ENCODE measurements at places on chromosomes 5 and 9. TPM values are rescaled to one million over a fixed set of nuclear protein-coding genes. Genes with fewer than 3 reads are reported as not detected.

The BNC2 gene
- total RNA-seq = not detected

The ZNF366 gene
- not detected for total RNA-seq

The LAMC3 gene
- total RNA-seq = 0.19 TPM

The UQCRQ gene
- 128 TPM for total RNA-seq

The OR13C3 gene
- total RNA-seq = not detected

The C5orf52 gene
- total RNA-seq = not detected

The PCDHAC2 gene
- total RNA-seq = not detected

The OR2K2 gene
- not detected for total RNA-seq

The PLCXD3 gene
- total RNA-seq = not detected

The AK8 gene
- not detected for total RNA-seq

- no peak for DNase-seq
These were observed 180.5 kb upstream of the PTPRD start for GRCh38 chr9:10793306-10793705.

GRCh38 chr9:128298535-128299482, 22.7 kb downstream of the SWI5 start:
- no peak for DNase-seq

GRCh38 chr9:17970277-17970676, 391.4 kb downstream of the SH3GL2 start:
- no peak for DNase-seq

GRCh38 chr5:149379177-149379761, at the start of gene IL17B:
IL17B (minus strand) TSS chr5:149379292; CDS start chr5:149379225, 67 bp downstream.
- DNase-seq = no peak

GRCh38 chr9:129386812-129387177, 208.7 kb upstream of the IER5L start:
- no peak for DNase-seq

GRCh38 chr5:78746021-78746770, 97.6 kb upstream of the LHFPL2 start:
- no peak for DNase-seq

DNA sequence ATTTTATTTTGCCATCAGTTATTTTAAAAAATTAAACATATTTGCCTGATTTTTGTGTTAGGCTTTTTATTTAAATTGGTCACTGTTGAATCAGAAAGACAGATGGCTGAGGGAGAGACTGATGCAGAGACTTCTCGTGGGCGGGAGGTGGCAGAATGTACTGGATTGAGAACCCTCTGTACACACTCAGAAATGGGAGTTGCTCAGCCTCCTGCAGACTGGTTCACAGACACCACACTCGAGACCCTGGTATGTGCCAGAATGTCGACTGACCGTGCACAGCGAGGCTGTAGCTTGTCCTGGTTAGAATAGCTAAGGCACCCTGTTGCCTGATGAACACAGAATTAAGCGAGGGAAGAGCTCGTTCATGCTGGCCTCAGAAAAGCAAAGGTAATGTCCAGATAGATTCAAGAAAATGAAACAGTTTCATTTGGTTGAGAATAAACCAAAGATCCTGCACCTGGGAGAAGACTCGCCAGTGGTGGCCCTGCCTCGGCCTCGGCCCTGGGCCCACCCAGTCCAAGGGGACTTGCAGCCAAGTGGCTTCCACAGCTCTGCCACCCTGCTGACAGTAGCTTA, 71.3 kb upstream of the OTULINL start:
- DNase-seq = no peak

DNA sequence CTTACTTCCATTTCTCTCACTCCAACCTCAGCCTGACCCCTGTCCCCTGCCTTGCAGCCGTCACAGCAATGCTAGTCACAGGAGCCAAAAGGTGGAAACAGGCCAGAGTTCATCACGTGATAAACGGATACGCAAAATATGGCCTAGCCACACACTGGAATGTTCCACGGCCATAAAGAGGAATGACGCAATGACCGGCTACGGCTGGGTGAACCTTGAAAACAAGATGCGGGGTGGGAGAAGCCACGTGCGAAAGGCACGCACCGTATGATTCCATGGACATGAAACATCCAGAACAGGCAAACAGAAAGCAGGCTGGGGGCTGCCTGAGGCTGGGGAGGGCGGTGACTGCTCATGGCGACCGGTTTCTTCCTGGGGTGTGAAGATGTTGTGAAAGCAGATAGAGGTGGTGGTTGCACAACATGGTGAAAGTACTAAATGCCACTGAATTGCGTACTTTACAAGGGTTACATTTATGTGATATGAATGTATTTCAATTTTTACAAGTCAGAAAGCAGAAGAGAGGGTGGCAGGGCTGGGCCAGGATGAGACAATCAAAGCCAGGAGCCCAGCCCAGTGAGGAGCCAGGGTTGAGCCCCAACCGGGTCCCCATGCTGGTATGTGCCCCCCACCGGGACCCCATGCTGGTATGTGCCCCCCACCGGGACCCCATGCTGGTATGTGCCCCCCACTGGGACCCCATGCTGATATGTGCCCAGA, 117.8 kb upstream of the SARDH start:
- DNase-seq = no peak

GRCh38 chr9:81497091-81497490, 192.3 kb downstream of the TLE1 start:
- no peak for DNase-seq

DNA sequence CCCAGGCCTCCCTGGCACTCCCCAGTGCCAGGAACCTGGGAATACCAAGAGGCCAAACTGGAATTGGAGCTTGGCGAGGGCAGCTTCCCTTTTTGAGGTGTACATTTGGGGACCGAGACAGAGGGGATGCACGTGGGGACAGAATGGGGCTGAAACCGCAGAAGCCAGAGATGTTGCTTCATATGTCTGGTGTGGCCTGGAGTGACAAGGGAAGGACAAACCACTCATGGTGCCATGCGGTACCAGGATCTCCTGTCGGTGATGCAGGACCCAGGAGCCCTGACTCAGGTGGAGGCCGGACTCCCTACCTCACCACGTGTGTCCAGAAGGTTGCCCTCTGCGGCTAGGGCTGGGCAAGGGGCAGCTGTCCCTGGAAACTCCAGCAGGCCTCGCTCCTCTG, 4.0 kb upstream of the CSF2 start:
- no peak for DNase-seq

DNA sequence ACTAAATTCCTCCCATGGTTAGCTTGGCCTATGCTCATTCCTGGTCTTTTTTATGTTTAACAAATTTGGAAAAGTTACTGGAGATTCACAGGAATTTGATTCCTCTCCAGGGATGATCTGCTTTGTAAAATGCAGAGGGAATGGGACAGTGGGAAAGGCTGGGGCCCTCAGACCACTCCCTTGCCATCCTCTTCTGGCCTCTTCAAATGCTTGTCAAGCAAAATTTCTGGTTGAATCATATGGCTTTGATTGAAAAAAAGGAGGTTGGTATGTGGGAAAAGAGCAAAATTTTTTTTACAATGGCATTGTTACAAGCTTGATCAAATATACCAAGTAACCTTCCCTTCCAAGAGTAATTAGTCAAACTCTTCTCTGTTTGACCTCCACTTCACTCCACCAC, 225.1 kb downstream of the PIK3R1 start:
- DNase-seq = no peak

DNA sequence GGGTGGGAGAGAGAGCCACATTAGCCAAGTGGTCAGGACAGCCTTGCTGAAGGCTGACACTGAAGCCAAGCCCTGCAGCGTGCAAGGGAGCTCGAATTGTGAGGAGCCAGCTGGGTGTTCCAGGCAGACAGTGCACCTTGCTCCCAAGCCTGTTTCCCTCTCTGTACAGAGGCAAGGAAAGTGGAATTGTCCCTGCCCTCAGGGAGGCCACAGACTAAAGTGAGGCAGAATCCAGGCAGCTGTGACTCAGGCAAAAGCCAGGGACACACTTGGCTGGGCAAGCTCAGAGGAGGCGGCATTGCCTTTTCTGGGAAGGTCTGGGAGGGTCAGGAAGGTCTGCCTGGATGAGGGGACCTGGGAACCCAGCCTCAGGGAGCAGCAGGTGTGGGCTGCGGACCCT, 50.2 kb upstream of the LMX1B start:
- DNase-seq = no peak

DNA sequence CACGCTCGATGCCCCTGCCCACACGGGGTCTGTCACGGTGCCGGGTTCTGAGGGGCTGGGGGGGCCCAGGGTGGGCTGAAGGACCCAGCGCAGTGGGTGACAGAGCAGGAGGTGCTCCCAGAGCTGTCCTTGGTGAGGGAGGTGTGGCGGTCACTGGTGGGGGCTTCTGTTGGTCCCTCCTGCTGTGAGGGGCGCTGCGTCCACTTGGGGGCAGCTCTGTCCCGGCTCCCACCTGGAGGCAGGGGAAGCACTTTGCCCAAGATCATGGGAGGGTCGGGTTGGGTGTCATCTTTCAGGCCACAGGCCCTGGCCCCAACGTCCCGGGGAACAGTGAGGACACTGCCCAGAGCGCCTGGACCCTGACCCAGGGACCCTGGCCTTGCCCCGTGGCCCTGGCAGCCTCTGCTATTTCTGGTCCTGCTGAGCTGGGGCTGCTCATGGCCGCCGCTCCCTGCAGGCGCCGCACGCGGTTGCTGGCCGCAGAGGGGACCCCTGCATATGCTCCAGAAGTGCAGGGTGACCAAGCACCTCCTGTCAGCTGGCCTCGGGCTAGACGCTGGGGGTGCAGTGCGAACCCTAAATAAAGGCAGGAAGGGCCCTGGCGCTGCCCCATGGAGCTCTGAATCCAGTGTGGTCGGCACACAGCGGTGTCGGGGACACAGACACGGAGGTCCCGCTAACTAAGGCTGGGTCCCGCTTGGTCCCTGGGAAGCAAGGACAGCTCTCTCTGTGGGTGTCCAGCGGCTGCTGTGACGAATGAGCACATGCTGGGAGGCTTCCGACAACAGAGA, 11.6 kb upstream of the RNU6ATAC start:
- DNase-seq = no peak

DNA sequence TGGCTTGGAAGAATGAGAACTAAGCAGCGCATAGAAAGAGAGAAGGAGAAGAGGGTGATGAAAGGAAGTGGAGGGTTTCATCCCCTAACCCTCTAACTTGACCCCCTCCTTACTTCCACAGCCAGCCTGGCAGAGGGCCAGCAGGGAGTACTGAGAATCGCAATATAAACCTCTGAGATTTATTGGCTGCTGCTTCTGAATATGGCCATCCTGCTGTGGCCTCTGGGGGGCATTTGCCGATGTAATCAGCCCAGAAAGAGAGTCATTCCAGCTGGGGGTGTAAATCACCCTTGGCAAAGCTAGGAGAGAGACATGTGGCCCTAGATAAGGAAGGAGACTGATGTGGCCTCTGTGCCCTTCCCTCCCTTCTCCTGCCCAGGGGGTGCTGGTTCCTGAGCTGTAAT, 960 bp upstream of the GFRA3 start:
- no peak for DNase-seq

DNA sequence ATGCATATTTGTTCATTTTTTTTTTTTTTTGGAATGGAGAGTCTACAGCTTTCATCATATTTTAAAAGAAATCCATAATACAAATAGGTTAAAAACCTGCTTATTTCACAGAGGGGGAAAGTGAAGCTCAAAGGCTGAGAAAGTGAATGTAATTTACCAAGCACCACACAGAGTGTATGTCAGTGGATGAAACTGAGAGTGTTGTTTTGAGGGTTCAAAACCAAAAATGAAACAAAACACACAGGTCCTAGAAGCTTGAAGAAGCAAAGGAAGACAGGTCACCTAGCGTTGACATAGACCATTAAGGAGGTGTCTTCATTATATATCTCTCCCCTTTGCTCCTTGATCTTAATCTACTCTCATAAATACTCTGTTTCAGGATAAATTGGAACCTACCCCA, 7.5 kb downstream of the NMUR2 start:
- no peak for DNase-seq

DNA sequence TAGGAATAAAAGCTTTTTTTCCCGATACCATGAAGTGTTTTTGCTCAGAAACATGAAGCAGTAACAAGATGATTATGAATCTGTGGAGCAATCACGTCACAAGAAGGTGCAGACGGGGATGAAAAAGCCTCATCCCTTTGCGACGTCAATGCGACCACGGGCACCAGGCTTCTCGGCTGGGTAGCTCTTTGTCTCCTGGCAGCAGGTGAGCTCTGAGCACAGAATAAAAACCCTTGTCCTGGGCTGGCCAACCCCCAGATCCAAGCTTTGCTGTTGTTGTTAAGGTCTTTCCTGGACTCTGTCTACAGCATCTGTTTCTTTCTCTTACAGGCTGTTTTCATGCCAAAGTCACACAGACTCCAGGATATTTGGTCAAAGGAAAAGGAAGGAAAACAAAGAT, 113.8 kb downstream of the ANKRD18B start:
- DNase-seq = no peak

DNA sequence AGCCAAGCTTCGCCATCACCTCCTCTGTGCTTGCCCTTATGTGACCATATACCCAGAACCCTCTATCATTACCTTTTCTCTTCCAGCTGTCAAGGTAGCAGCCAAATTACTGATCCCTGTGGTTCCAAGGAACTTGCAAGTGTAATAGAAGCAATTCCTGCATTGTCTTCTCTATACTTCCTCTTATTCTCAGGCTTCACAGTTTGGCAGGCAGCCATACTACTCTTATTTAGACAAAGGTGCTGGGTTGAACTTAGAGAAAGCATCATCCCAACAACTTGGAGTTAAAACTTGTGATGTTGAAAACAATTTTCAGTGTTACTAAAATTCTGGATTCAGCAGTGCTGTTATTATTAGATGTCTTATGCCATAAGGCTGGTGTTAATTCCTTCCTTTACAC, 93.2 kb downstream of the NLN start:
- DNase-seq = no peak

DNA sequence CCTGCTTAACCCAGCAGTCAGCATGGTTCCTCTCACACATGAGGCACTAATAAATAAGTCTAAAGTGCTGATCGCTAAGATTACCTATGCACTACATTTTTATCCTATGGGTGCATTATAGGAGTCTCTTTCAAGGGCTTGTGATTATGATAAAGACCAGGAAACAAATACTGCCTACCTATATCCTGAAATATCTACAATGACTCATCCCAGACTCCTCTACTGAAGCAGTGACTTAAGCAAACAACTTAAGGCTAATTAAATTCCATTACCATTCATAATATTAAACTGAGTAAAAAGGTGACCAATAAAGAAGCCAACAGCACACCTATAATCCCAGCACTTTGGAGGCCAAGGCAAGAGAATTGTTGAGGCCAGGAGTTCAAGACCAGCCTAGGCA, 338.4 kb downstream of the DNAH5 start:
- DNase-seq = no peak

DNA sequence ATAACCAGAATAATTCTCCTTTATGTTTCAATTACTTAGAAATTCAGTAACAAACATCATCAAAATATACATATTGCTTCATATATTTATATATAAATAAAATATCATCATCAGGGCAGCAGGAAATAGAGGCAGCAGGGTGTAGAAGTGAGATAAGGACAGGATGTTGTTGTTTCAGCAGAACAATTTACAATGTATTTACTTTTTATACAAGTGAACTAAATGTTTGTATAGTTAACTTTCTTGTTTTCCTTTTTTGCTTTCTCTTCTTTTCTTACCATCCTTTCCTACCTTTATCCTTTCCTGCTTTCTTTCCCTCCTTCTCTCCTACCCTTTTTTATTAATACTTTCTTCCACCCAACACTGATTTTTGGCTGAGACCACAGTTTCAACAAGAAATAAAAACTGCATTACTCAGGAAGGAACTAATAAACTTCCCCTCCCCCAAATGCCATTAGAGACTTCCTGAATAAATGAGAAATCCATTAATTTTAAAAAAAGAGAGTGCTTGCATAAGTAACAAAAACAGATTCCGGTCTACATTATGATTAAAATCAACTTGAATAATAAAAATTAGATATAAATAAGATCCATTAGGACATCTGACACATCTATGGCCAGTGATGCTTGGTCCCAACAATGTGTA, 159.8 kb upstream of the ACOT12 start:
- DNase-seq = no peak

Measured in CD8-positive, alpha-beta T cell (primary cell).